ENCODE measurements at places on chromosomes 11 and 22.

DNA sequence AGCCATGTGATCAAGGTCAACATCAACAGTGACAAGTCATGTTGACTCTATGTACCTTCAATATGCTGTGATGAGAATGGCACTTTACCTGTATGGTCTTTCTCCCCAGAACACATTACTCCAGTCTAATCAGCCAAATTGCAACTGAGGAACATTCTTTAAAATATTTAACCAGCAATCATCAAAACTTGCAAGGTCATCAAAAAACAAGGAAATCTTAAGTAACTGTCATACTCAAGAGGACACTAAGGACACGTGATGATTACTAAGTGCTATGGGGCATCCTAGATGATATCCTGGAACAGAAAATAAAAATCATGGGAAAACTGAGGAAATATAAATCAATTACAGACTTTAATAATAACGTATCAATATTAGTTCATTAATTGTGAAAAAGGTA, 118.9 kb downstream of the EFCAB6 start:
- DNase-seq: no peak

GRCh38 chr11:11391169-11391568, 38.1 kb upstream of the CSNK2A3 start:
- DNase-seq: no peak

DNA sequence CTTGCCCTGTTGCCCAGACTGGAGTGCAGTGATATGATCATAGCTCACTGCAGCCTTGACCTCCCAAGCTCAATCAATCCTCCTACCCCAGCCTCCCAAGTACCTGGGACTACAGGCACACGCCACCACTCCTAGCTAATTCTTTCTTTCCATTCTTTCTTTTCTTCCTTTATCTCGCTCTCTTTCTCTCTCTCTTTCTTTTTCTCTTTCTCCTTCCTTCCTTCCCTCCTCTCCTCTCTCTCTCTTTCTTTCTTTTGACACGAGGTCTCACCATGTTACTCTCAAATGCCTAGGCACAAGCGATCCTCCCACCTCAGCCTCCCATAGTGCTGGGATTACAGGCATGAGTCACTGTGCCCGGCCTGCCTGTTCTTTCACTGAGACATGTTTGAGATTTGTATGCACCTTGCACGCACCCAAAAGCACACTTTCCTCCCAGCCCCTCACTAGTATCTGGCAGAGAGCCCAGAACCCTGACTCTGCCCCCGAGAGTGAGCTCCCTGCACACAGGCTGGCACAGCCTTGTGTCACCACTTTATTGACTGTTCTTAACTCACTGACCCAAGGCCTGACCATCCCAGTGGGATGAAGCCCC, 56.8 kb downstream of the CD6 start:
- peak; percentile 93 for DNase-seq

DNA sequence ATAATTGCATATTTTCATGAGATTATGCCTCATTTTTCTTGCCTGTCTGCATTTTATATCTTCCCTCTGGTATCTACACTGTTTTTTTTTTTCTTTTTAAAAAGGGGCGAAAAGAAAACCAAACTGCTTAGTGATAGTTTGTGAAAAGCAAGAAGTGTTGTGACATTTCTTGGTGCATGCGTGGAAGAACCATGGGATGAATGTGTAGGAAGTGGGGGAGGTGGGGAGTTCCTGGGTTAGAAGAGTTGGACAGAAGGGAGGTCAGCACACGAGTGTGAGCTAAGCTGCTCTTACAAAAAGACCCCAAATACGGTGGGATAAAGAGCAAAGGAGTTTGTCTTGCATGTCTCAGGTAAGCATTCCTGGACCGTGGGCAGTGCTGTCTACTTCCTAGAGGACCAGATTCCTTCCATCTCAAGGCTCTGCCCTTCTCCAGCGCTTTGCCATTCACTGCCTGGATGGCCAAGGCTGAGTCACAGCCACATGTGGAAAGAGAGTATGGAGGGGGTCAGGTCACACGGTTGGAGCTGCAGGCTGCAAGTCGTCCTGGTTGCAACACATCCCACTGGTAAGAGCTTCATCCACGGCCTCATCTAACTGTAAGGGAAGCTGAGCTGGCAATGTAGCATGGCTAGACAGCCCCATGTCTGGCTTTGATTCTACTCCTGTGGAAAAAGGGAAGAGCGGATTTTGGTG, 300.6 kb downstream of the DDX10 start:
- DNase-seq: no peak

GRCh38 chr11:120336641-120337354, 585 bp downstream of the ARHGEF12 start:
- peak; percentile 37 for DNase-seq

- peak; percentile 92 for DNase-seq
Measured at GRCh38 chr11:44936525-44936924, 14.2 kb downstream of the TP53I11 start.

GRCh38 chr22:42549331-42550060, 4.3 kb upstream of the SERHL2 start:
- no peak for DNase-seq

- no peak for DNase-seq
Measured at GRCh38 chr22:27667121-27667843, 134.3 kb downstream of the MN1 start.

- DNase-seq: peak; percentile 64
Measured at GRCh38 chr22:20750461-20751184, 23.3 kb upstream of the SERPIND1 start.

Data from activated naive CD4-positive, alpha-beta T cell treated with anti-CD3 and anti-CD28 coated beads for 36 hours (primary cell).